ENCODE measurements at places on chromosomes 7 and 10.

GRCh38 chr10:13231190-13231589, 3.0 kb downstream of the UCMA start:
- DNase-seq = no peak

- DNase-seq = no peak
These were observed 928.7 kb downstream of the IPMK start for GRCh38 chr10:57338823-57339558.

GRCh38 chr7:107390916-107391315, 78.9 kb upstream of the GPR22 start:
- no peak for DNase-seq

GRCh38 chr7:142533920-142534319, 215.4 kb upstream of the PRSS1 start:
- no peak for DNase-seq

GRCh38 chr10:75770626-75771081, 339.2 kb downstream of the LRMDA start:
- DNase-seq = no peak

DNA sequence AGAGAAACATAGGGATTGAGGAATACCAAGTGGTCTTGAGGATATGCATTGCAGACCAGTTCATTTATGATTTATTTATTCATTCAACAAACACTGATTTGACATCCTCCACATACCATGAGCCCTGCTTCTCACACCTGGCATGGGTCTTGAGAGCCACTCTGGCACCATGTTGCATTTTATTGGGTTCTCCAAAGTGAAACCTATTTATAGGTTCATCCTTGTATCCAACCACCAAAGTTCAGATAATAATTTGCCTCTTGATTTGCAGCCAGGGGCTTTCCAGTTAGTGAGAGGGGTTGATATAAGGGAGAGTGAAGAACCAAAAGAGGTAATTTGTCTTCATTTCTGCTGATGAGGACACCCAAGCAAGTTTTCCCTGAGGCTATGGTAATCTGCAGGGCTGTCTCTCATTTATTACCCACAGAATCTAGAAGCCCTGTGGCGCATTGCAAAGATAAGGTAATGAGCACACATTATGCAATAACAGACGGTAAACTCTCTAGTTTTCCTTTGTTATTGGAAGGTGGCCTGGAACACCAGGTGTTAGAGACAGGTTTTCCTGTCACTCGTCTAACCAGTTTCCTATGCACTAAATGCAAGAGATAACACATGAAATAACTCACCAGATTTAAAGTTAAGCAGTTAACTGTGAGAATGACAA, 28.8 kb upstream of the ICA1 start:
- no peak for DNase-seq

GRCh38 chr7:47938574-47939165, 9.6 kb downstream of the PKD1L1 start:
- no peak for DNase-seq

Data from central memory CD8-positive, alpha-beta T cell (primary cell).